Stimulated activated CD4-positive, alpha-beta T cell treated with anti-CD3 and anti-CD28 coated beads, Interleukin-2, amount 100 ng/mL, for 4 hours (primary cell): ENCODE measurements at places on chromosomes 6 and 20.

- no peak for DNase-seq
Observed at GRCh38 chr6:73525546-73526330, 4.9 kb upstream of the EEF1A1 start.

DNA sequence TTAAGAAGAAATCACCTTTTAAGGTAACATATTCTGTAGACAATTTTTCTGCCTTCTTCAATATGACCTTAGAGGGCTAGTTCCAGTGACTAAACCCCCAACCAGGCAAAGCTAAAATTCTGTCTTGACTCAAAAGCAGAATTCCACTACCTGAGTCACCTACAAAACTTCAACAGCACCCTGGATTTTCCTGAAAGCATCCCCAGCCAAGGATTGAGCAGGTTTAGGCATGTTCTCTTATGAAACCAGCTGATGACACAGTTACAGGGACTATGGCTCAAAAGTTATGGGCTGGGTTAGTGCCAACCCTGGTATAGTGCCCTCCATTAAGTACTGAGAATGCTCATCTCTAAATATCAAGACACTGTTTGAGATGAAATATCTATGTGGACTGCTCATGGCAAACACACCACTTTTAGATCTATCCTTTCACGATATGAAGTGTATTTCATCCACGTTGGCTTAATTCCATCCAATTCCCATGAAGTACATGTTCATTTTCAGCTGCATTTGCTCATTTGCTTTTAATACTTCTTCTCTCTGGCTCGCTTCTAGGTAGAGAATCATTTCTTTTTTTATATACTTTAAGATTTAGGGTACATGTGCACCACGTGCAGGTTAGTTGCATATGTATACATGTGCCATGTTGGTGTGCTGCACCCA is 53.6 kb upstream of the TNFAIP3 start:
- no peak for DNase-seq

DNA sequence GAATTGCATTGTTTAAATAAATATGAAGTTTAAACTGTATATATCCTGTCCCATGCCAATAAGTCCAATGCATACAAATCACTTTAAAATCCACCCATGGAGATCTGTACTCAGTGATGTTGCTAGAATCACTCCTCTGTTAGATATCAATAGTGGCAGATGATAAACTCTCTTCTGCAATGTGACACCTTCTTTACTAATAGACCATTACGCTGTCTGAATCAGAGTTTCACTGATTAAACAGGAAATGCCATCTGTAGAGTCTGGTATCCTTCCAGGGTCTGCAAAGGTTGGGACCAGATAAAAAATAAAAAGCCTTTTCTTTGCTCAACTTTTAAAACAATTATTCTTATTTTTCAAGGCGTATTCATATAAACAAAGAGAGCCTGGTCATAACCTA is 134.5 kb downstream of the EDN3 start:
- DNase-seq = no peak

DNA sequence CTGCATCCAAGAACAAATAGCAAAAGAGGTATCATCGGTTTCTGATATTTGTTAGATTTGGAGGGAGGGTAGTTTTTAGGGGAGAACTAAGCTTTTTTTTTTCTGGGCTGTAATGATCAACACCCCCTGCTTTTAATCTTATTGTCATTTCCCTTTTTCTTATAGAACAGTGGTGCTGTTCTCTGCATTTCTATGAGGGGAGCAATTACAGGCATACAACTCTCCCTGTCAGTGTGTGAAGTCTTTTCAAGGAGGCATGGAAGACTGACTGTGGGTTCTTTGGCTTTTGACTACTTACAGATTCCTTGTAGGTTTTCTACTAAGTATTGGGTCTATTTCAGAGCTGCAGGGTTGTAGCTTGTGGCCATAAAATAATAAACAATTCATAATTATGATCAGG is 632.3 kb downstream of the TFAP2B start:
- no peak for DNase-seq

DNA sequence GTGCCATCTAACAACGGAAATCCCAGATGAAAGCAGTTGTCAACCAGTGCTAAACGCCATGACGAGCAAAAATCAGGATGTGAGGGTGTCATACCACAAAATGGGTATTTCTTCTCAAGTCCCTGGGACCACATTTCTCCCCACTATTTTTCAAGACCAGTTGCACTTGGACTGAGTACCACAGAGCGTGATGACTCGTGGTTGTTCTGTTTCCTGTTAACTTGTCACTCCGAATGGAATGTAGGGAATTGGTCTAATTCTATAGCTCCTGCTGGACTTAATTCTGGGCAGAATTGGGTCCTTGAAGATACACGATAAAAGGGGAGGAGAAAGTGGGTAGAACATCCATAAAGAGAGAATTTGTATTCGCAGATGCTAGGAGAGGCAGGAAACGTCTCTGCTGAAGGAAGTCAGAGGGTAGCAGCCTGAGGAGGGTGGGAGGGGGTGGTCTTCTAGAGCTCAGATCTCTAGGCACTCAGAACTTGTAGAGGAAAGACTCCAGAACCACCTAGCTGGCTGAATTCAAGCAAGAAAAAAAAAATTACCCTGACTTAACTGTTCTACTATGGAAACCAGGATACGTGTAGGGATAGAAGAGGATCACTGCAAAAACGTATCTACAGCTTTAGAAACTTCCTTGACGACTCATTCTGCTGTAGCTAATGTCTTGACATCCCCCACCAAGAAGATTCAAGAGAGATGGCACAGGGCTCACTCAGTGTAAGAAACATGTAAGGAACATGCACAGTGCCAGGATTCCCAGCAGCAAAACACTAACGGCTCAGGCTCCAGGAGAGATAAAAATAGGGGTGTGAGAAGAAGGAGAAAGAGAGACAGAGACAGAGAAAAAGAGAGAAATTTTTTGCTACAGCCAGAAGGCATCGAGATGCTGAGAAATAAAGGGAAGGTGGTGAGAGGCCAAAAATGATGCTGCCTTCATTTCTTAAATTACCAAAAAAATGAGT is 494.7 kb downstream of the CD83 start:
- DNase-seq = no peak

DNA sequence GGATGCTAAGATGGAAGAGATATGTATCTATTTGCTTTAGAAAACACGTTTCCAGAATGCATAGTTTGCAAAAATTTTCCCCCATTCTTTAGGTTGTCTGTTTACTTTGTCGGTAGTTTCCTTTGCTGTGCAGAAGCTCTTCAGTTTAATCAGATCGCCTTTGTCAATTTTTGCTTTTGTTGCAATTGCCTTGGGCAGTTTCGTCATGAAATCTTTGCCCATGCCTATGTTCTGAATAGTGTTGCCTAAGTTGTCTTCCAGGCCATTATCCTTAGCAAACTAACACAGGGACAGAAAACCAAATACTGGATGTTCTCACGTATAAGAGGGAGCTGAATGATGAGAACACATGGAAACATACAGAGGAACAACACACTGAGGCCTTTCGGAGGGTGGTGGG is 454.2 kb upstream of the SLC35B3 start:
- no peak for DNase-seq

DNA sequence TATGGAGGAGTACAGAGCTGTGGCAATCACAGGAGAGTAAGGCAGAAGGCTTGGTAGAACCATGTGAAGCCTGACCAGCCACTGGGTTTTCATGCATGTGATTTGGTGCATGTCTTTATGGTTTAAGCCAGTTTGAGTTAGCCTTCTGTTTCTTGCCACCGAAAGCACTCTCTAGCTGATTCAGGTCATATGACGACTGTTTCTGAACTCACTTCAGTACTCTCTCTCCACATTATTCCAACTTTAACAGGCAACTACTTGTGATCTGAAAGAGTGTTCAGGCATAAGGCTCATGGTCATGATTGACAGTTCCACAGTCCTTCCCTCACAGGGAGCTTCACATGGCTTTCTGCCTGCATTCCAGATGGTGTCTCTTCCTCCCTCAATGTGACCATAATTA is 63.3 kb upstream of the TAB2 start:
- no peak for DNase-seq
